NCI-H146 (cell line): ENCODE measurements at places on chromosomes 13 and 19.

DNA sequence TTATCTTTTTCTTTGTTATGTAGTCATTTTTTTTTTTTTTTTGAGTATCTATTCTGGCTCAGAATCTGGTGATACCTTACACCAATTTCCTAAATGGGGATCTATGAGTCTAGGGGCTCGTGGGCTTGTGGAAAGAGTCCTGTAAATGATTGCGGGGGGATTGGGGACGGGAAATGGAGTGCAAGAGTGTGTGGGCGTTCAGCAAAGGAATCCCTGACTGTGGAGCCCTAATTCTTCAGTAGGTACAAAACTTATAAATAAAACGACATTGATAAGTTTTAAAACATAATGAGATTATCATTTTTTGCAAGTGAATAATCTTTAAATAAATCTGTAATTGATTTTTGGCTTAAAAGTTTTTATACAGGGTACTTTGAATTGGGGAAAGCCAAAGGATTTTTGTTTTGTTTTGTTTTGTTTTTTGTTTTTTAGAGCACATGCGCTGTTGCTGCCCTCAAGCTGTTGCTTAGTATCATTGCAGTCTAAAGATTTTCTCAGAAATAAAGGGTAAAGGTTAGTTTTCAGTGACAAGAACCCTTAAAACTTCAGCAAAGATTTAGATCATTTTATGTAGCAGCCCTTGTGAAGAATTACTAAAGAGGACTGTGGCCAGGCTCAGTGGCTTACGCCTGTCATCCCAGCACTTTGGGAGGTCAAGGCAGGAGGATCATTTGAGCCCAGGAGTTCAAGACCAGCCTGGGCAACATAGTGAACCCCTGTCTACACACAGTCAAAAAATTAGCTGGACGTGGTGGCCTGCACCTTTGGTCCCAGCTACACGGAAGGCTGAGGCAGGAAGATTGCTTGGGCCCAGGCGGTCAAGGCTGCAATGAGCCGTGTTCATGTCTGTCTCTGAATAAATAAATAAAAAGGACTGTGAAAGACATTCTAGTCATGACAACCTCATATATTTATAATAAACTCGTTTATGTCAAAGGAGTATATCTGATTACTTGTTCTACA lies 1.7 kb downstream of the ERCC5 start:
- peak; percentile 28 for DNase-seq

DNA sequence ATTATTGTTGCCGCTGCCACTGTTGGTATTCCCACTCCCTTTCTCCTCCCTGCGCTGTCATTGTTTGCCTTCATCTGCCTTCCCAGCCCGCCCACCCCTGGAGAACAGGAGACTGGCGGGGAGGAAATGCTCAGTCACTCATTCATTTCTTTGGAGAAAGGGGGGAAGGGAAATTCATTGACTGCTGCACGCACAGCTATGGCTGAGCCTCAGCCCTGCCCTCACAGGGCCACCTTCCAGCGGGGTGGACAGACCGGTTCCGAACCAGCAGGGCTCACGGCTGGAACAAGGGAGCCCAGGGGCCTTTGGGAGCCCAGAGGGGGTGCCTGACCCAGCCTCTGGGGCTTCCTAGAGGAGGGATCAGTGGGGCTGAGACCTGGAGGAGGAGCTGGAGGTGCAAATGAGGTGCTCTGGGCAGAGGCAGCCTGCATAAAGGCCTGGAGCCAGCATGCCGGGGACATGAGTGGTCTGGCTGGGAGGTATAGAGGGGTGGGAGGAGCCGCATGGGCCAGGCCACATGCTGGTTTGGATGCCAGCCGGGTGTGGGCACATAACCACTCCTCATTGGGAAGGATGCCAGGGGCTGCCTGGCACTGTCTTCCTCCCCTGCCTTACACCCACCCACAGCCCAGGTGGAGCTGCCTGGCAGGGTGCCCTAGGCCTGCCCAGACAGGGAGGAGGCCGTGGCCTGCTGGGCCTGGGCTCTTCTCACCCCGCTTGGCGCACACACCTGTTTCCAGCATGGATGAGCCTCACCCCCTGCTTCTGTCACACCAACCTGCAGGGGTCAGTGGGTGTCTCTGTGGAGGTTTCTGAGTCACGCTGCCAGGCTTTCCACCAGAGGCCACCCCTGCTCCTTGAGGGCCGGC lies 26.8 kb downstream of the PPP5C start:
- peak; percentile 64 for DNase-seq

GRCh38 chr13:50481936-50482335 lies 361.6 kb downstream of the DLEU7 start:
- DNase-seq: no peak

DNA sequence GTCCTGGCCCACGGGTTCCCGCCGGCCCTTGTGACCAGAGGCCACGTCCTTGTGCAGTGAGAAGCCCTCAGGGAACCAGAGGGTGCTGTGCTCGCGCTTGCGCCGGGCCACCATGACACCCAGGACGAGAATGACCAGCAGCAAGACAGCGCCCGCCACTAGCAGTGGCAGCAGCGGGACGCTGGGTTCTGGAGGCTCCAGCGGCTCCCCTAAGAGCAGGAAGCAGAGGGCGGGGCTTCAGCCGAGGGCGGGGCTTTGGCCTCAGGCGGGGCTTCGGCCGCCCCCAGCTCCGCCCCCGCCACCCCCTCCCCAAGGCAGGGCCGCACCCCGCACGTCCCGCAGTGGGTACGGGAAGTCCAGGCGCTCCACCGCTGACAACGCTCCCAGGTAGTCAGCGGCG lies 30.4 kb downstream of the NOTCH3 start:
- DNase-seq: no peak

- no peak for DNase-seq
These were observed 27.8 kb downstream of the OPA3 start for GRCh38 chr19:45556835-45557234.

- no peak for DNase-seq
These were observed 8.3 kb downstream of the LSR start for GRCh38 chr19:35257113-35257461.

- no peak for DNase-seq
These were observed 1.6 kb downstream of the R3HDM4 start for GRCh38 chr19:911197-912033.

DNA sequence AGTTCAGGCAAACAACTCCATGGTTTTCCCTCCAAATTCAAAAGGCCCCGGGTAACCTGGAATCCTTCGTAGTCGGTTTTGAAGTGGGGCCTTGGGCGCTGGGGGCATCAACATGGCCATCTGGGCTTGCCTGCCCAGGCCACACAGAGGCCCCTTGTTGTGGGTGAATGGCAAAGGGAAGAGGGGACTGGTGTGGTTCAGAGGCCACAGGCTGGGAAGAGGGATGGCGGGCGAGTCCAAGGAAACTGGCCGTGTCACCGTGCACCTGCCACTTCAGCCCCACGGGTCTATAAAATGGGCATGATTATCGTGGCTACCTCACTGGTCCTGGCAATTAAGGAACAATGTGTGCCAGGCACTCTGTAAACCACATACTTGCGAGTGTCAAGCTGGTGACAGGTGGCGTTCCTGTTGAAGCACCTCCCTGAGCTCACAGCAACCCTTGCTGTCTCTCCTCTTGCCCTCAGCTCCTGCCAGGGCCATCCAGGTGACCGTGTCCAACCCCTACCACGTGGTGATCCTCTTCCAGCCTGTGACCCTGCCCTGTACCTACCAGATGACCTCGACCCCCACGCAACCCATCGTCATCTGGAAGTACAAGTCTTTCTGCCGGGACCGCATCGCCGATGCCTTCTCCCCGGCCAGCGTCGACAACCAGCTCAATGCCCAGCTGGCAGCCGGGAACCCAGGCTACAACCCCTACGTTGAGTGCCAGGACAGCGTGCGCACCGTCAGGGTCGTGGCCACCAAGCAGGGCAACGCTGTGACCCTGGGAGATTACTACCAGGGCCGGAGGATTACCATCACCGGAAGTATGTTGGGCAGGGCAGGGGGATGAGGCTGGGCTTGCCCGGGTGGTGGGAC lies 1.3 kb downstream of the LSR start:
- DNase-seq: no peak
